ENCODE measurements at places on chromosomes 5 and 9. TPM values are rescaled to one million over a fixed set of nuclear protein-coding genes. Genes with fewer than 3 reads are reported as not detected.

ABL1 gene
- 88.9 TPM for total RNA-seq

IGIP gene
- 1.4 TPM for total RNA-seq

BNC2 gene
- 4.5 TPM for total RNA-seq

MEGF10 gene
- total RNA-seq: 96.1 TPM

OTULINL gene
- total RNA-seq: 3.4 TPM

LCN1 gene
- not detected for total RNA-seq
